ENCODE measurements at places on chromosomes 2 and 18. TPM values are rescaled to one million over a fixed set of nuclear protein-coding genes. Genes with fewer than 3 reads are reported as not detected.

Gene TAF4B
- total RNA-seq = 2.5 TPM

- H3K27me3 ChIP-seq = no peaks in the 10 kb centered on the region
- DNase-seq = no peak
- no peak overlapping the region for H3K27ac ChIP-seq
Observed at GRCh38 chr2:155546721-155547555, 785.6 kb downstream of the NR4A2 start.

GRCh38 chr2:9065901-9066300, 62.4 kb upstream of the MBOAT2 start:
- H3K4me1 ChIP-seq = no peaks in the 10 kb centered on the region
- no peaks in the 10 kb centered on the region for H3K36me3 ChIP-seq
- no peak overlapping the region for H3K4me3 ChIP-seq
- no peak for DNase-seq
- no peak overlapping the region for H3K27ac ChIP-seq
- no peaks in the 10 kb centered on the region for H3K27me3 ChIP-seq

DNA sequence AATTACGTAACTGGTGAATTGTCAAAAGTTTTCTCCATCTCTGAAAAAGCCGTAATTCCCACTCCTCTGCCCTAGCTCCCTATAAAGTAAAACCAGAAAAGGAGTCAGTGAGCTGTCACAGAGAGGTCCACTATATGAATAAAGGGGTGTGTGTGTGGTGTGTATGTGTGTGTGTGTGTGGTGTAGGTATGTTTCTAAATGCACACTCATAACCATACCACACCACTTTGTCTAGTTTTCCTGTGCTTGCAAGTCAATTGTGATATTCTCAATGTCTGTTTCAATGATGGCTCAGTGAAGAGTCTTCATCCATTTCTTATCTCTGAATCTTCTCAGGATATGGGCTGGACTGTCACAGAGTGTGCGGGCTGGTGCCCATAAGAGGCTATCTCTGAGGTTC, 54.8 kb upstream of the CCDC68 start:
- no peaks in the 10 kb centered on the region for H3K4me1 ChIP-seq
- no peaks in the 10 kb centered on the region for H3K27me3 ChIP-seq
- no peaks in the 10 kb centered on the region for H3K36me3 ChIP-seq

- H3K36me3 ChIP-seq = no peaks in the 10 kb centered on the region
- H3K4me1 ChIP-seq = peaks cover 7% of the 10 kb centered on the region
- DNase-seq = no peak
- no peak overlapping the region for H3K4me3 ChIP-seq
- H3K27me3 ChIP-seq = peaks cover 45% of the 10 kb centered on the region
Observed at GRCh38 chr2:20674309-20674965, 7.5 kb downstream of the GDF7 start.
